ENCODE measurements at places on chromosomes 13 and 19.

- no peak for DNase-seq
These were observed 42.8 kb upstream of the MEDAG start for GRCh38 chr13:30863231-30863630.

DNA sequence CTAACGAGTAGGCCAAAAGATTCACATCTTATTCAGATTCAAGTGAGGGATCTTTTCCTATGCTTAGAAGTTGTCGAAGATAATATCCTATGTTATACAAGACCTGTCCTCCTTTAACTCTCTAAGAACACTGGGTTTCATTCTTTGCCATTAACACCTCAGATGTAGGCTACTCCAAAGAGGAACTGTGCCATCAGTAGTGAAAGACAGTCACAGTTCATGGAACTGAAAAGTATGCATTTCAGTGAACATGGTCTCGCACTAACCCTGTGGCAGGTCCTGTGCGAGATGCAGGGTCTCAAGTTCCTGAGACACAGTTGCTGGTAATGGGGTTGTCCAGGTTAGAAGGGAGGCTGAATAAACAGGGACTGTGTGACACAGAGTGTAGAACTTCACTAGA is 4.1 kb downstream of the LGALS16 start:
- no peak for DNase-seq

DNA sequence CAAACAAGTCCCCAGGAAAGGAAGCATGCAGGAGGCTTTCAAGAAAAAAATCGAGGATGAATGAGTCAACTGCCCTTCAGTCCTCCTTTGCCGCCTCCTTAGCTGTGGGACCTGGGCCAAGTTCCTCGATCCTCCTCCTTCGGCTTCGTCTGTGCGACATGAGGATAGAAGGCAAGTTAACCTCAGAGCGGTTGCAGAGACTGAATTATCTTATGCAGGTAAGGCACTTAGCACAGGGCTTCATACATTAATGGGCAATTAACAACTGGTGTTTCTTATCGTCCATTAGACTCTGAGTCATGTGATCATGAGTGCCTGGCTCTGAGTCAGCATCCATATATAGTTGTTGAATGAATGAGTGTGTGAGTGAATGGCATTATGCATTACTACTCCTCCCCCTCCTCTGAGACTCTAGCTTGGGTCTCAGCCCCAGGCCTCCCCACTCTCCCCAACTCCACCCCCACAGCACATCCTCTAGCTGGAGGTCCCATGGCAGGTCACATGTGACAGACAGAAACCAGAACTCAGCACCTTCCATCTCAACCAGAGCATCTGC is 1.6 kb upstream of the TTC9B start:
- no peak for DNase-seq

DNA sequence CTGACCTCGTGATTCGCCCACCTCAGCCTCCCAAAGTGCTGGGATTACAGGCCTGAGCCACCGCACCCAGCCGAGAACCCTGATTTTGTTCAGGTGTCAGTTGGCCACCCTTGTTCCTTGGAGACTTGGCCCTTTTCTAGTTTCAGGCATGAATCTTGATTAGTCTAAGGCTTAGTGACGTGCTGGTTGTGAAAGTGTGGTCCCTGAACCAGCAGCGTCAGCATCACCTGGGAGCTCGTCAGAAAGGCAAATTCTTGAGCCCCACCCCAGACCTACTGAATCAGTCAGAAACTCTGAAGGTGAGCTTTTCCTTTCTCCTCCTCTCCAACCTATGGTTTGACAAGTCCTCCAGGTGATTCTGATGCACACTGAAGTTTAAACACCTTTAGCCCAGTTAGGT is 35.2 kb downstream of the CACNG6 start:
- DNase-seq, result no peak

DNA sequence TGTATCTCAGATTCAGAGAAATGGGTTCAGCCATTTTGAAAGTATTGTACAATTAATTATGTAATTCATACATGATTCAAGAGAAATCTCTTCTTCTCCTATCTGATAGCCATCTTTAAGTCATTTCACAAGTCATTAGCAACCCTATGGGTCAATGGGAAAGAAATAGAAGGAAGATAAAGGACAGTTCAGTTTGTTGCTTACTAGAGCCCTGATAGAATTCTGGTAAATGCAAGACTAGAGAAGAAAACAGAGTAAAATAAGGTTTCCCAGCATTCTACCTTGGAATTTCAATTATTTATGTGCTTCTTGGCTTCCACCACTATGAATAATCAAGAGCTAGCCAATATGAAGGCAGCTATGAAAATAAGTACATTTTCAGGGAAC is 117.7 kb downstream of the LHFPL6 start:
- no peak for DNase-seq

DNA sequence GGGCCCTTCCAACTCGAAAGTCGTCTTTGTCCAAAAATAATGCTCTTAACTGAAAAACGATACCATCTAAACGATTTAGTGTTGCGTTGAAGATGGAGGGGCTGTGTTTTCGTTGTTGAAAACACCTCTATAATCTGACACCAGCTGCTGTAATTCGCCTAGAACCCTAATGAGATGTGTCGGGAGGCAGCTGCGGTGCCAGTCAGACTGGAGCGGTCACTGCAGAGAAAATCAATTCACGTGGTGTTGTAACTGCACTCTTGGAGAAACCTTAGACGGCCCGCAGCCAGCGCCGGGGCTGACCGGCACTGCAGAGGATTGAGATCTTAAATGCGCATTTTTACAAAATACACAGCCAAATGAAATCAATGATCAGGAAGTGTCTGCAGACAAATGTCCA is 339.1 kb downstream of the ZNF536 start:
- no peak for DNase-seq

DNA sequence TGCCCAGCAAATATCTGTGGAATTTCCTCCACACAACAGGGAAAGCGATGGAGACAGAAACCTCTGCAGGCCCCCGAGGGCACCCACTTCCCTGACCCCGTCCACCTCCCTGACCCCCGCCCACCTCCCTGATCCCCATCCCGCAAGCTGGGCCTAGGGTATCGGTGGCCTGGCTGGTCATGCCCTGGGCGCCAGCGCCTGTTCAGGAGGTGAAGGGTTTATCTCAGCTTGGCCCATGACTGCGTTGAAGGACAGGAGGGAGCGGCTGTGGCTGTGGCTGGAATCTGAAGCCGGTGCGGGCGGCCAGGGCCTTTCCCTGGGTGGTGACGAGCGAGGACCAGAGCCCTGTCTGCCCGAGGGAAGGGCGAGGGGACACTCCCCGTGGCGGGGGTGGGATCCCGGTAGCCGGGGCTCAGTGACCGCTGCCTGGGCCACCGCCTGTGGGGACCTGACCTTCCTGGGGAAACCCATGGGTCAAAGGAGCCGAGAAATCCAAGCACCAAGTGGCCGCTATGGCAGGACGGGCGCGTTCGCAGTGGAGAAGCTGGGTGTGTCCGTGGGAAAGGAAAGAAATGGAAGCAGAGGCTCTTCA is 20.7 kb downstream of the GAS6 start:
- DNase-seq, result no peak

DNA sequence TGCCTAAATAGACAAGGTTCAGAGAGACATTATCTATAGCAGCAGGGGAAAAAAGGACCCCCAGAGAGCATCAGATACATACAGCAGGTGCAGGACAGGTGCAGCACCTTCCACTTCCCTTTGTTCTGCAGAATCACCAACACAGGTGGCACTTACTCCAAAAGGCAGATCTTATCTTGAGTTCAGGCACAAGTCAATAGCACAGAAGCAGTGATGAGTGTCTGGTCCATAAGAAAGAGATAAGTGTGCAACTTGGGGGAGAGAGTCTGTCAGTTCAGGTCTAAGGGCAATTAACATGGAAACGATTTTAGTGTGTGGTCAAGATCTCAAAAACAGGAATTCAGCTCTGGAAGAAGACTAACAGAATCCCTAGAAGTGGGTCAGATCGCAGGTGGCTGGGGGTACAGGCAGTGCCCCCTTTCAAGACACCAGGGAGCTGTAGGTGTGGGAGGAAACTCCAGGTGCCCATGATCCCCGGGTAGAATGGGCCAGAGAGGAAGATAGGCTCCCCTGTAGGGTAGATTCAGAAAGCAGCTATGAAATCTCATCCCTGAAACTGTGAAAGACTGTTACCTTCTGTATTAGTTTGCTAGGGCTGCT is 40.6 kb downstream of the TNFSF11 start:
- DNase-seq, result no peak

- DNase-seq, result no peak
These were observed 37.2 kb upstream of the SOHLH2 start for GRCh38 chr13:36251526-36251925.

GRCh38 chr19:14476673-14477401 is 1.7 kb upstream of the PTGER1 start:
- DNase-seq, result peak; percentile 9

DNA sequence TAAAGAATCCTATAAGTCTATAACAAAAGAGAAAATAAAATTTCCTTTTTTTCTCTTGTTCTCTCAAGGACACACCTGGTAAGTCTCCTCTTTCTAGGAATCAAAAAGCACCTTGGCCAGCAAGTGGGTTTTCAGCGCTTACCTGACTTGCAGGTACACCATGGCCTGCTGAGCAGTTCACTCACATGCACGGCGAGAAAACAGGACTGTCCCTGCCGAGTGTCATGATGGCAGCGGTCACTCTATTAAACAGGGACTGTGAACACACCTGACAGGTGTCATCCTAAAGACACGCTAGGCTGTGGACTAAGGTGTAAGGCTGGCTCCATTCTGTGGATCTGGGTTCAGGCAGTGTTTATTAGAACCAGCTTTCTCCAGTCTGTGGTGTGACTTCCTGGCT is 170.2 kb downstream of the TEX29 start:
- DNase-seq, result no peak

DNA sequence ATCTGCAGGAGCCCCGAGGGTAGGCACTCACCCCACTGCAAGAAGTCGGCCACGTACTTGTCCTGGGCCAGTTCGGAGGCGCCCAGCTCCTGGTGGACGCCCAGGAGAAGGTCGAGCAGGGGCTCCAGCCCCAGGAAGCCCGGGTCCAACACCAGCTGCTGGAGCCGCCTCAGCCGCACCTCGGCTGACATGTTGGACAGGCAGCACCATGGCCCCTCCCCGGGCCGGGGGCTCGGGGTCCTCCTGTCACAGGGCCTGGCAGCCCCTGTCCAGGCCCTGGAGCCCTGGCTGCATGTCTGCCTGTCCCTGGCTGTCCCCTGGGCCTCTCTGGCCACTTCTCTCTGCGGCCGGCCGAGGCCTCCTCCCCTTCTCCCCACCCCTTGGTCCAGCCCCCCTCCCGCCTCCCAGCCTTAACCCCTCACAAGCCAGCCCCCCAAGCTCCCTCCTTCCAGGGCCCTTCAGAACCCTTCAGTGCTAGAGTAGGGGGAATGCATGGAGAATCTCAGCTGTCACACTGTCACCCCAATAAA is at the start of gene DMPK:
TSS of gene DMPK (minus strand) at position 329 of the 530 bp plus-strand sequence. CDS start at position 191, 138 bp downstream.
- no peak for DNase-seq

- no peak for DNase-seq
These were observed 28.7 kb upstream of the LMO7 start for GRCh38 chr13:75607447-75607846.

DNA sequence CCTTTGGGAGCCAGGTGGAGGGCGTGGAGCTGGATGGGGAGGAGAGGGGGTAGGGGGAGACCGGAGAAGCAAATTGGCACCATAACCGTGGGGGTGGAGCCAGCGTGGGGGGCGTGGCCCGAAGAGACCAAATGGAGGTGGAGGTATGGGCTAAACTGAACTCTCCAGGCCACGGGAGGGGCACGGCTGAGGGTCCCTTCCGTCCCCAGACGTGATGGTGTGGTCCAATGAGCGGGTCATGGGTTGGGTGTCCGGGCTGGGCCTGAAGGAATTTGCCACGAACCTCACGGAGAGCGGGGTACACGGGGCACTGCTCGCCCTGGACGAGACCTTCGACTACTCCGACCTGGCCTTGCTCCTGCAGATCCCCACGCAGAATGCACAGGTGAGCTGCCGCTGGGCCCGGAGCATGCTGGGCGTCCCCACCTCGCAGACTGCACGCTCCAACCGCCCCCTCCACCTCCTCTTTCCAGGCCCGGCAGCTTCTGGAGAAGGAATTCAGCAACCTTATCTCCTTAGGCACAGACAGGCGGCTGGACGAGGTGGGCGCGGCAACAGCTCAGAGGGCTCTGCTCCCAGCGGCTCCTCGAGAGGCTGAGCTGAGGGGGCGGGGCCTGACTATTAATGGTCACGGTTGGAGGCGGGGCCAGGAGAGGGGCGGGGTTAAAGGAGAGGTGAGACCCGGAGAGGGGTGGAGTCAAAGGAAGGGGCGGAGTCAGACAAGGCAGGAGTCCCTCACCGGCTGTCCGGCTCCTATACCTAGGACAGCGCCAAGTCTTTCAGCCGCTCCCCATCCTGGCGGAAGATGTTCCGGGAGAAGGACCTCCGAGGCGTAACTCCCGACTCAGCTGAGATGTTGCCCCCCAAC is 6.2 kb downstream of the HRC start:
- peak; percentile 71 for DNase-seq

GRCh38 chr13:39779337-39780265 is 124.1 kb downstream of the COG6 start:
- DNase-seq, result no peak

DNA sequence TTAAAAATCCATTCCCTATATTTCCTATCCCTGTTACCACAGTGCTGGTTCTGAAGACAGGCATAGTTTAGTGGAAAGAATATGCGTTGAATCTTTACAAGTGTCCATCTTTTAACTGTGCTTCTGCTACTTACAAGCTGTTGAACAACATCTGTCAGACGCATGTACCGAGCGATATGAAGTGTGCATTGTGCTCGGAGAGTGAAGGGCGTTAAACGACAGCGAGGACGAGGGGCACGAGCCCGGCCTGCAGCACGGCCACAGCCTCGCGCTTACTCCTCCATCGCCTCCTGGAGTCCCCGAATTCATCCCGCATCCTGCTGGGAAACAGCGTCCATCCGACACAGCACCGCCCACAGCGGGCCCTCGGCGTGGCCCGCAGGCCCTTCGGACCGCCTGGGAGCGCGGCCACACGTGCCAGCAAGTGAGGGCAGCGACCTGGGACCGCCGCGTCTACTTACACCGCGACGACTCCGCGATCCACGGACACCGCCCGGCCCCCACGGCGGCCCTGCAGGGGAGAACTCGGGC is 514 bp downstream of the PCID2 start:
- DNase-seq, result peak; percentile 27

- DNase-seq, result no peak
These were observed 142.5 kb downstream of the DCLK1 start for GRCh38 chr13:35988648-35989081.

DNA sequence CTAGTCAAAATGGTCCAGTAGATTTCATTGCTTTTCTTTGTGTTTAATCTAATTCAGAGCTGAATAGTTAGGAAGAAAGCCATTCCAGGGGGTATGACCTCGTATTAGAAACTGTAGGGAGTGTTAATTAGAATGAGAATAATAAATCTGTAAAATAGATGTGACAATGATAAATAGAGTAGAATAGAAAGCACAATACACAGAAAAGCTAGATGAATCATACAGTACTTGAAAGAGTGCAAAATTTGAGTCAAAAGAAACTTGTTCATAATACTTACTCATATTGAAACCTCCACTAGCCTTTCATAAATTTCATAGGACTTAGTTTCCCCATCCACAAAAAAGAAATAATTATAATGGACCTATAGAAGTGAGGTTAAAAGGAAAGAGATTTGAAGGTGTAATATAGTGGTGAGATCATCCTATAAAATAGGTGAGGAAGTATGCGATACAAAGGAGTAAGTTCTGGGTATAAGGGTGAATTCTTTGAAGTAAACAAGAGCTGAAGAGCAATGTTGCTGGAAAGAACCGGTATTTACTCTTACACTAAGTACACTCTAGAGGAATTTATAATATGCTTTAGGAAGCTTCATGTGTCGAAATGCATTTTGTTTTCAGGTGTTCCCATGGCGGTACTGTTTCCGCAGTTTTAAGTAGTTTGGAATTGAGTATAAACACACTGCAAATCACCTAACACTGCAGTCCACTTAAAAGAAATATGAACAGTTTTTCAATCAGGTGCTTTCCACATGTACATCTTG is 21.9 kb downstream of the PCDH17 start:
- no peak for DNase-seq

GRCh38 chr19:16042533-16043085 is 33.7 kb upstream of the TPM4 start:
- DNase-seq, result no peak

Measured in AML-193 (cell line).